ENCODE measurements at places on chromosomes 2 and 18.
A peak's percentile ranks its signal among the peaks of the same experiment; 100 is the strongest.

- no peak for DNase-seq
Measured at GRCh38 chr2:110804915-110805314, 72.5 kb downstream of the ACOXL start.

DNA sequence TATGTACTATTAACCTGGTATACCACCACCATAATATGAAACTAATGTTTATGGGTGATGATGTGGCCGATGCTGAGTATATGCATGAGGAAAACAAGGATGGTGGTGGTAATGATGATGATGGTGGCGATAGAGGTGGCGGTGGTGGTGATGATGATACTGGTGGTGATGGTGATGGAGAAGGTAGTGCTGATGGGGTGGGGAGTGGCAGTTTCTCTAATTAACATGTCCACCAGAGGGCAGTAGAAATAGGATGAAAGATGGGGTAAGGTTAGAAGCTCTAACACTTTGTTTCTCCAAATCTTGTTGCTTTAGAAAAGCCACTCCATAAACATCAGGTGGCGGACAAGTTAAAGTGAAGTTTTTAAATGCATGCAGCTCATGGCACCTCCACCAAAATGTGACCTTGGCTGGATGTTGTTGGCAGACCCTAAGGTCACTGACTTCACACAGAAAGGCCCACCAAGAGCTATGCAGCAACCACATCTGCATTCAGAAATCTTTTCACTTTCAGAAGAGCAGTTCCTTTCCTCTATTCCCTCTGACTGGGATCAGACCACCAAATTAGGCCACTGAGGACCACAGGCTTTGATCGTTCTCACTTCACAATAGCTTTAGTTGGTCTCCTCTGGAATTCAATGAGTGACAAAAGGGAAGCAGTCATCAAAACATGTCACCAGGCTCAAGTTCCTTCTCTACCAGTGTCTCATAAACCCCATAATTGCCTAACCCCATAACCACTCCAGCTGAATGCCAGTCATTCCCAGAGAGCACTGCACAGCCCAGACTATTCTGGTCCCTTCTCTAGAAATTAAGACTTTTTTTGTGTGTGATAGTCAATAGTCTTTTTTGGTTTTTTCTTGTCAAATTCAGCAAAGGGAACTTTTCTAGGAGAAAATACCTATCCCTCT lies 7.5 kb upstream of the BCL11A start:
- DNase-seq = no peak

GRCh38 chr18:54169431-54170403 lies 54.8 kb downstream of the MBD2 start:
- no peak for DNase-seq

GRCh38 chr2:2232167-2232566 lies 98.9 kb downstream of the MYT1L start:
- DNase-seq = peak; percentile 56

- DNase-seq = no peak
Measured at GRCh38 chr2:61426267-61426897, 44.5 kb downstream of the USP34 start.

DNA sequence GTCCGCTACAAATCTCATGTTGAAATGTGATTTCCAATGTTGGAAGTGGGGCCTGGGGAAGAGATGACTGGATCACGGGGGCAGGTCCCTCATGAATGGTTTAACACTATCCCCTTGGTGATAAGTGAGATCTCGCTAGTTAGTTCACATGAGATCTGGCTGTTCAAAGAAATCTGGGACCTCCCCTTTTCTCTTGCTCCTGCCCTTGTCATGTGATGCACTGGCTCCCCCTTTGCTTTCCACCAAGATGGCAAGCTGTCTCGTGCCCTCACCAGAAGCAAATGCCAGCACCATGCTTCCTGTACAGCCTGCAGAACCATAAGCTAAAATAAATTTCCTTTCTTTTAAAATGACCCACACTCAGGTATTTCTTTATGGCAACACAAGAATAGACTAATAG lies 57.3 kb upstream of the C2orf15 start:
- DNase-seq = no peak

DNA sequence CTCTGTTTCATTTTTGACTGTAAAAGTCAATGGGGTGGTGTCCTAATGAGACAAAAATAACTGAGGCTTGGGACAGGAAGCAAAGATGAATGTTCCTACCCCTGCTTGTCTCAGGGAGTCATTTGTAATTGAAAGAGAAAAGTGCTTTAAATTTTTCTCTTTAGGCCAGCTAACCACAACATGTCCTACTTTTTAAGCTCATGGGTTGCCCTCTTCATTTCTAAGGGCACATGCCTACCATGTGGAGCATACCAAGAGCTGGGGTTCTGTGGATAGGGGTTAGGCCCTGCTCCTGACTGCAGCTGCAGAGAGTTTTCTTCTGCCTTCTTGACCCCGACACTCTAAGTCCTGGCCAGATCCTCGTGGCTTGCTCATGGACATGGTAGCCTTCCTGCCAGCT lies 96.8 kb upstream of the ARL4C start:
- DNase-seq = no peak

DNA sequence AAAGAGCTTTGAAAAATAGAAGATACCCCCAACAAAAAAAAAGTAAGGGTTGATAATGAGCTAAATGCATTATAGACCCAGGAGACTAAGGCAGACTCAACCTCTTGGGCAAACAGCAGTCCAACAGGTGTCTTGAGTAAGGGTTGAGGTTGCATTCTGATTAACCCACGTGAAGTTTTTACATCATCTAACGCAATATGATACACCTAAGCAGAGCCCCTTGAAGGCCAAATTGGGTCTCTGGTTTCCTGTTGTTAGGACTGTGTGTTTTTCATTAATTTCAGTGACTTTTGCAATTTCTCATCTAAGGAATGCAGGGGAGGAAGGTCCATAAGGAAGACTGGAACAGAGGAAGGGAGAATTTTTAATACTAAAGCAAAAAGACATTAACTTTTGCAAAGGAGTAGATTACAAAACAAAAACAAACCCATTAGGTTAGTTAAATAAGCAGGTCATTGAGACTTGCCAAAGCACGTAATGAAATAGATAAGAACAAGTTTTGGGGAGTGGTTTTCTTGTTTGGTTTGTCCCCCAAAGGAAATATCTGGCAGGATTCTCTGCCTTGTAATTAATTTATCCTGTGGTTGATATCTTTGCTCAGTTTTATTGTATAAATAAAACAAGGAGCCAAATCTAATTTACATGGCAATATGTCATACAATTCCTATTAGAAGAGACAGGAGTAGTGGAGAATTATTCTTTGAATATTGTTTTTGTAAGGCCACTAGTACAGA lies 244.3 kb downstream of the ETAA1 start:
- no peak for DNase-seq

- DNase-seq = no peak
Measured at GRCh38 chr2:134325696-134326095, 71.8 kb downstream of the MGAT5 start.

- no peak for DNase-seq
Measured at GRCh38 chr18:8871489-8871888, 166.1 kb downstream of the MTCL1 start.

GRCh38 chr2:2229626-2230432 lies 101.2 kb downstream of the MYT1L start:
- no peak for DNase-seq

DNA sequence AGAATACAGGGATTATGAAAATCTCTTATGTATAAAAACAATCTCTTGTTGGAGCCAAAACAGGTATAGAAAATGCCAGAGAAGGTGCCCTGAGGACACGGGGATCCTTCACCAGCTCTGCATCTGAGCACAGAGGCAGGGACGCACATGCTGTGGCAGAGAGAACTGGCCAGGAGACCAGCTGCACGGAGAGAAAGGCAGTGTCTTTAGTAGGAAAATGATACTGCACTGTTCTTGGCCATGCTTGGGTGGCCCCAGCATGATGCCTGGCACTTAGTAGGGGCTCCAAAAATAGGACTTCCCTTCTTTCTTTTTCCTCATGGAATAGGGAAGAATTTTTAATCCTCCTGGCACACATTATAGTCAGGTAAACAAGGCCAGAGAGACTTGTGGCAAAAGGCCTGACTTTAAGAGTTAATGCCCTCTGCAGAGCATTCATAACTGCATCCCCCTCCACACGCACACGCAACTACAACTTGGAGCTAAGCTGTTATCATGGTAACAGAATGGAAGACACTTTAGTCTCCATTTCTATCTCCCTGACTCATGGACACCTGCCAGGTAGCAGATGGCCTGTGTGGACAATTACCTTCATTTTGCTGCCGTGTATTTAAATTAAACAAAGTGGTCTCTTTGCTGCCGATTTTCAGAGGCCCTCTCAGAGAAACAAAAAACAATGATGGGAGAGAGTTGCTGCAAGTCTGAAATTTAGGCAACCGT lies 59.7 kb upstream of the DNMT3A start:
- peak; percentile 77 for DNase-seq

DNA sequence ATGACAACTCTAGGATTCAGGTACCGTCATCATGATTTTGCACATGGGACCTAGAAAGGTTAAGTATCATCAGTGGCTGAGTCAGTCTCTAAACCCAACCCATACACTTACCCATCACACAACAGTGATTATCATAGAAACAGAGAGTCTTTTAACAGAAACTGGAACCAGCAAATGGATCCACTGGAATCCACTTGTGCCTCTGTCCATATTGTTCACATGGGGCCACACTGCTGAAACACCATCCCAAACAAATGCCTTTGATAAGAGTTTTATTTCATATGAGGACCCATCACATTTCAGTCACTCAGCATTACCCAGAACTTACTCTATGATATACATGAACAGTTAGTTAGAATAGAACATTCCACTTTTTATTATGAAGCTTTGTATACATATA lies 430.0 kb downstream of the STK39 start:
- no peak for DNase-seq

DNA sequence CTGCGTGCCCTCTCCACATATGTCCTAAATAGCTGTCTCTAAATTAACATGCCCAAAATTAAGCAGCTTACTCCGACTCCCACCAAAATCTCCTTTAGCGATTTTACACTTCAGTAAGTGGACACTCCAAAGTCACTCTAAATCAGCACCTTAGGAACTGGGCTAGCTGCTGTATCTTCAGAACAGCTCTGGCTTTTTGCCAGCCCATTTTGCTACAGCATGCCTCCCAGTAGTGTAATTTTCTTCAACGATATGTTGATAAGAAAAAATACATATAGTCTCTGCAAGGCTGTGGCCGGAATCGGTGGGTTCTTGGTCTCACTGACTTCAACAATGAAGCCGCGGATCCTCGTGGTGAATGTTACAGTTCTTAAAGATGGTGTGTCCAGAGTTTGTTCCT lies 291.8 kb upstream of the RGPD4 start:
- peak; percentile 7 for DNase-seq

- DNase-seq = no peak
Measured at GRCh38 chr2:121662656-121663055, 13.4 kb upstream of the CLASP1 start.

- DNase-seq = no peak
Measured at GRCh38 chr2:26491563-26492167, 13.7 kb upstream of the OTOF start.

GRCh38 chr2:165453561-165454094 lies 15.9 kb upstream of the CSRNP3 start:
- no peak for DNase-seq

- no peak for DNase-seq
Measured at GRCh38 chr2:32355976-32356680, 695 bp upstream of the BIRC6 start.

GRCh38 chr2:181457741-181458425 lies 697 bp downstream of the ITGA4 start:
- peak; percentile 25 for DNase-seq

DNA sequence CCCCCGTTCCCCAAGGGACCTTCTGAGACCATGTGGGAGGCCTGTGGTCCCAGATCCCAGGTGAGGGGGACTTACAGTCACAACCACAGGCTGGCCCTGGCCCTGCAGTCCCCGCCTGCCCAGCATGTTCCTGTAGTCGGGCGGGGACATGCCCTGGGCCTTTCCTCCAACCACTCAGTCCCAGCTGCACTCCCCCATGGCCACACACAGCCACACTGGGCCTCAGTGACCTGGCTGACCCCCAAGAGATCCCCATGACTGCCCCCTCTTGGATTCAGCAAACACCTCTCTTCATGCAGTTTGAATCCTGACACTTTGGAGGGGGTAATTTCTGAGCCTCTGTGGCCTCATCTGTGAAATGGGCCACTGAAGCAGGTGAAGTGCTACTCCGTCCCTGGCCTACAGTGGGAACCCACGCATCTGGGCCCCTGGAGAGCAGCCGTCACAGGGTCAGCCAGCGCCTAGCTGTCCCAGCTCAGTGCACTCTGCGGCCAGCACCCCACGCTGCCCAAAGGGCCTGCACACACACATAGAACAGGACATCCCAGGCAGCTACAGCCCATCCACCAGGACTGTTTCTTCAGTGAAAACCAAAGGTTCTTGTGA lies 12.7 kb upstream of the ARHGEF4 start:
- no peak for DNase-seq

DNA sequence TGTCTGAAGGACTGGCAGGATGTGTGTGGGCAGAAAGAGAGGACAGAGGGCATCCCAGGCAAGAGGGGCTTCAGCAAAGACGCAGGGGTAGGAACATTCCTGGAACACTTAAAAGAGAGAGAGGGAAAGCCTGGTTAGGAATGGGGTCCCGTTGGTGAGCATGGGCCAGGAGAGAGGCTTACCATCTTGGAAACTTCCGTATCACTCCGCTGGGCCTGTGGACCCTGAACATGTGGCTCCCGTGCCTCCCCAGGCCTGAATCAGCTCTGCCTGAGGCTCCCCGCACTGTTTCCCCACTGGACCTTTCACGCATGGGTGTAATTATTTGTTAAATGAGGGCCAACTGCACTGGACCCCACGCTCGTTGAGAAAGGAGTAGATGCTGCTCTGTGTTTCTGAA lies 191.1 kb upstream of the GLI2 start:
- DNase-seq = no peak

DNA sequence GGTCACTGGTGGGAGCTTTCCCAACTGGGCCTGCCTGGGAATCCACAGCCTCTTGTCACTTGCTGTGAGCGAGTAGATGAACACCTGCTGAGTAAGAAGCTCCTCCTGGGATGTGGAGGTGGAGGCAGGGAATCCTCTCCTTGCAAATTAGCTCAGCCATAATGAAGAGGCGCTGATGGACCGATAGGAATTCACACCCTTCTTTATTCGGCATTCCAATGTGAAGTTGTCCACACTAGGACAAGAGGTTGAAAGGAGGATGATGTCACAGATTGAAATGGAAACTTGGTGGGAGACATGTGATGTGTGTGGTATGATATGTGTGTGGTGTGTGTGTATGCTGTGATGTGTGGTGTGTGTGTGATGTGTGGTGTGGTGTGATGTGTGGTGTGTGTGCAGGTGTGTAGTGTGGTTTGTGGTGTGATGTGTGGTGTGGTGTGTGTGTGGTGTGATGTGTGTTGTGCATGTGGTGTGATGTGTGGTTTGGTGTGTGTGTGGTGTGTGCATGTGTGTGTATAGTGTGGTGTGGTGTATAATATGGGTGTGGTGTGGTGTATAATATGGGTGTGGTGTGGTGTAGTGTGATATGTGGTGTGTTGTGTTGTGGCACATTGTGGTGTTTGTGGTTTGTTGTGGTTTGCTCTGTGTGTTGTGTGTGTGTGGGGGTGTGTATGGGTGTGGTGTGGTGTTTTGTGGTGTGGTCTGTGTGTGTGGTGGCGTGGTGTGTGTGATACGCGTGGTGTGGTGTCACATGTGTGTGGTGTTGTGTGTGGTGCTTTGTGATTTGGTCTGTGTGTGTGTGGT lies 216.4 kb downstream of the BCL2 start:
- no peak for DNase-seq

- no peak for DNase-seq
Measured at GRCh38 chr18:77111449-77111848, 21.1 kb downstream of the MBP start.

- DNase-seq = no peak
Measured at GRCh38 chr2:70645733-70646419, 92.2 kb upstream of the TGFA start.

- DNase-seq = no peak
Measured at GRCh38 chr2:64326578-64327050, 127.3 kb upstream of the LGALSL start.
